ENCODE measurements at places on chromosomes 6 and 20.

- DNase-seq: no peak
These were observed 10.0 kb upstream of the CDC5L start for GRCh38 chr6:44377484-44377883.

GRCh38 chr20:10314198-10314597 is 95.6 kb downstream of the SNAP25 start:
- DNase-seq: no peak

- DNase-seq: no peak
These were observed 148.1 kb upstream of the HDAC2 start for GRCh38 chr6:114119056-114119455.

DNA sequence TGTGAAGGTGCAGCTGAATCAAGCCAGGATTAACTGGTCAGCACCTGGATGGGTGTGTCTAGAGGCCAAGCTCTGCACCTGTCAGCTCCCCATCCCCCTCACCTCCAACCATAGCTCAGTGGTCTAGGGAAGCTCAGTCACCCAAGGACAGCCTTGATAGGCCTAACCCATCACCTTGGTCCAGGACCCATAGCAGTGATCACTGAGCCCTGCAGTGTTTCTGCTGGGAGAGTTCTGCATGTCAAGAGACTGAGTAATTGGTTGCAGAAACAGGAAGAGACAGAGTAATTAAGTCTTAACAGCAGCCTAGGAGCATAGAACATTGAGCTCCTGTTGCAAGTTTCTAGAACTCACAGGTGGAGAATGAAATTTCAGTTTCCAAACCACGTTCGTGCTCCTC is 18.7 kb upstream of the RALGAPB start:
- DNase-seq: no peak

- no peak for DNase-seq
These were observed 32.5 kb upstream of the DLGAP4 start for GRCh38 chr20:36273414-36274180.

DNA sequence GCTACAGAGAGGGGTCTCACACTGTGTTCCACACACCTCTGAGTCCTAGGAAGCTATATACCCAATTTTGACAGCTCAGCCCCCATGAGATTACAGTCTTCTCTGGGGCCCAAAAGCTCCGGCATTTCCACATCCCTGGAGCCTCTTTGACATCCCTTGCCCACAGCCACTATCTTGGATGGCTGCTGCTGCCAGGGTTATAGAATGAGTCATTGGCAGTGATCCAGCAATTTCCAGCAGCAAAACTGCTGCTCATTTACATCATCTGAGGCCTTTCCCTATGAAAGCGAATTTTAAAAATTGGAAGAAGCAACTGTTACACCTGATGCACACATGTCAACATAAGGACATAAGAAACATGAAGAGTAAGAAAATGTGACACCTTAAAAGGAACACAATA is 590.7 kb downstream of the MEI4 start:
- DNase-seq: peak; percentile 23

- DNase-seq: no peak
These were observed 41.6 kb downstream of the IYD start for GRCh38 chr6:150410399-150410798.

- no peak for DNase-seq
These were observed 29.4 kb downstream of the PRR18 start for GRCh38 chr6:166278579-166279392.

- no peak for DNase-seq
These were observed 198.9 kb downstream of the NKAIN2 start for GRCh38 chr6:124002377-124003081.

GRCh38 chr6:29728173-29728874 is 5.1 kb downstream of the HLA-F start:
- no peak for DNase-seq

DNA sequence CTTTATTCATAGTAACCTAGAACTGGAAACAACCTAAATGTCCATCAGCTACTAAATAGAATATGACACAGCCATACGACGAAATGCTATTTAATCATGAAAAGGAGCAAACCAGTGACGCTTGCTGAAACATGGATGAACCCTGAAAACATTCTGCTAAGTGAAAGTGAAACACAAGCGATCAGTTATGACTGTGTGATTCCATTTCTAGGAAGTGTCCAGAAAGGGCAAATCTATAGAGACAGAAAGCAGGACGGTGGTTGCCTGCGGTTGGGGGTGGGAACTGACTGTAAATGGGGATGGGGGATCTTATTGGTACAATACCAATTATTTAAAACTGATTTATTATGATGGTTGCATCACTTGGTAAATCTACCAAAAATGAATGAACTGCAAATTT is 126.8 kb downstream of the IPCEF1 start:
- DNase-seq: no peak

DNA sequence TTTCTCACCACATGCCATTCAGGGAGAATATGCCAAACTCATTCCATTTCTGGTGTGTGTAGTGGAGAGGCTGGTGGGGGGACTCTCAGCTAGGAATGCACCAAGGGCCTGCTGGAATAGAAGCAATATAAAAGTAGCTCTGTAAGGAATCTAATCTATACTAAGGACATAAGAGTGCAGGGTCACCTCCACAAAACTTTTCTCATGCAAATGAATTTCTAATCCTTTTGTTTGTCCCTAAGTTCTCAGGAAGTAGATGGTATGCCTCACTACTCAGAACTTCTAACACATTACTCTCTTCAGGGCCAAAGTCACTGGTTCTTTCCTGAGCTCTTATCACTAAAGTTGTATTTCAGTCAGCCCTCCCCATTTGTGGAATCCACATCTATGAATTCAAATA is 427.2 kb downstream of the C6orf118 start:
- DNase-seq: no peak

DNA sequence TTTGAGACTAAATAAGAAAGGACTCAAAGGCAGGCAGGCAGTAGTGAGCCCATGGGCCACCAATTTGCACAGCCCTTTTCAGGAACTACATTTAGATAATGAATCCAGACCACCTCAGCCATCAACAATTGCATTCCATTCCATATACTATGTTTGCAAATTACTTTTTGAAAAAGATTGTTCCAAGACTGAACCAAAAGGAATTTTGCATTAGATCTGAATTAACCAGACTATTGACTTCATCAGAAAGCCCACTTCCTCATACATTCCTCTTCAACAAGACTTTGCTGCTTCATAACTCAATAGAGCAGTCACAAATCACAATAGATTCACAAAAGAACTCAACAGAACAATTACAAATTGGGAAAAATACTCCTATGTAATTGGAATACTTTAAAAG is 229.1 kb downstream of the SIM1 start:
- DNase-seq: no peak

DNA sequence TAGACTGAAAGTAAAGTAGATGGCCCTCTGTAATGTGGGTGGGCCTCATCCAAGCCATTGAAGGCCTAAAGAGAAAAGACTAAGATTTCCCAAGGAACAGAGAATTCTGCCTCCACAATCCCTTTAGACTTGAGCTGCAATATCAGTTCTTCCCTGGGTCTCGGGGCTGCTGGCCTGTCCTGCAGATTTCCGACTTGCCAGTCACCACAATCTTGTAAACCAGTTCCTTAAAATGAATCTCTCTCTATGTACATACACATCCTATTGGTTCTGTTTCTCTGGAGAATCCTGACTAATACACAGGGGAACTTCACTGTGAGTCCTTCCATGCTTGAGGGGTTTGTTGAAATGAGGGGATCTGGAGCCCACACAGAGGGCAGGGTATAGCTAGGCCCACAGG is 12.9 kb downstream of the CCDC170 start:
- DNase-seq: no peak

GRCh38 chr20:34264141-34264540 is 22.9 kb downstream of the ASIP start:
- DNase-seq: no peak

DNA sequence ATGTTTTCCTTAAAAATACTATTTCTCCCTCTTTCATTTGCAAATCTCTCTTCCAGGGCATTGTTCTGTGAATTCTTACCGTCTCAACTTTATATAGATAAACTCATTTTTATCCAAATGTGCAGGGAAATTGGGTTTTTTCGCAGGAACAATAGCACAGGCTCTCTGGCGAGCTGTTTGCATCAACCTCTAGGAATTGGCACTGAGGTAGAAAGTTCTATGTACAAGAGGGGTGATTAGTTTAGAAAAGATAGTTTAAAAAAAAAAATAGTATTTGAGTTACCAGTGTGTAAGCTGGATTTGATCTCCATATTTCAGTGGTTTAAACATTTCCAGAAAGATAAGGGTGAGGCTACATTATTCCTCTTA is 129.7 kb upstream of the BTN3A2 start:
- DNase-seq: no peak

DNA sequence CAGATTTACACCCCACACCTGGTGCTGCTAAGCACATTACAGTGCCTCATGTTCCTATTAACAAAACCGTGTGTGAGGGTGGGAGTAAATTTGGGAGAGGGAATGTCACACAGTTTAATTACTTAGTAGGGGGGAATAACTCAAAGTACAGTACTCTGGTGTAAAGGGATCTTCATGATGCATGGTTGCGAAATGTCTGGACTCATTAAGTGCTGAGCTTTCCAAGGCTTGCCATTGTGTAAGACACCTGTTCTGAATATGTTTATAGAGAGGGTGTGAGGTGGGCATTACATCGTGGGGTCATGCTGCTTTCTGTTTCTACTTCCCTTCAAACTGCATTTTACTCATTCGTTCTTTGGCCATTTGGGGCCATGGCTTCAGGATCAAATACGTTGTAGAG is 181.2 kb downstream of the ADGRG6 start:
- no peak for DNase-seq

GRCh38 chr6:3457710-3458602 is 1.1 kb upstream of the SLC22A23 start:
- no peak for DNase-seq

DNA sequence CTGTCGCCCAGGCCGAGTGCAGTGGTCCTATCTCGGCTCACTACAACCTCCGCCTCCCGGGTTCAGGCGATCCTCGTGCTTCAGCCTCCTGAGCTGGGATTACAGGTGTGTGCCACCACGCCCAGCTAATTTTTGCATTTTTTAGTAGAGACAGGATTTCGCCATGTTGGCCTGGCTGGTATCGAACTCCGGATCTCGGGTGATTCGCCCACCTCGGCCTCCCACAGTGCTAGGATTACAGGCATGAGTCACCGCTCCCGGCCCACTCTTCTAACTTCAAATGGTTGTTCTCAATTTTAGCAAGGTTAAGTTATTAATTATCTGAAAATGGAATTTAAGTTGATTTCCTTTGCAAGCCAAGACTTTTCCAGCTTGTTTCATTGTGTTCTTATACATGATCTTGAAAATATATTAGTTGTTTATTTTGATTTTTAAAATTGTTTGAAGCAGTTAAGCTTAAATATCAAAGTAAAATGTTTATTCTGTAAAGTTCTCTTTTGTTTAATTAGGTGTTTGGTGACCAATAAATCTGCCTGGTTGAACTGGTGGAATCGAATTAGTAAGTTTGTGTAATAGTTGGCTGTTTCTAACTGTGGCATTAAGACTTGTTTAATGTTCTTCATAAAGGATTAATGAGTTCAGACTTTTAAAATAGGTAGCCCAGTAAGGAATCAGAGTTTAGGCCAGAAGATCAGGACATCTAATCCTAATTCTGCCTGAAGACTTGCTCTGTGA is 2.3 kb downstream of the PM20D2 start:
- no peak for DNase-seq

- no peak for DNase-seq
These were observed 564.0 kb upstream of the JARID2 start for GRCh38 chr6:14681699-14682487.

DNA sequence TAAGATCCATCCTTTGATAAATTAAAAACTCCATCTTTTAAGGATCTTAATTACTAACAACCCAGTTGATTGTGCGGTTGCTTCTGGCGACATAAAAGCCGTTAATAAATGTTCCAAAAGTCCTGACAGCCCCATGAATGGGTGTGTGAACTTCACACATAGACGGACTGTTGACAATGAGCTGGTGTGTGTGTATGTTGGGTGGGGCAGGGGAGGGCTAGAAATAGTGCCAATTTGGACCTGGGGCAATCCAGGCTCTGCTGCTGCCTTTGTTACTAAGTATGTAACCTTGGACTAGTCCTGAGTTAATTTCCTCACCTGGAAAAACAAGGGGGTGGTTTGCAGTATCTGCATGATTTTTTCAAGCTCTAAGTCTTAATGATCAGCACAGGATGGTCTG is 4.2 kb downstream of the MAS1 start:
- DNase-seq: no peak

DNA sequence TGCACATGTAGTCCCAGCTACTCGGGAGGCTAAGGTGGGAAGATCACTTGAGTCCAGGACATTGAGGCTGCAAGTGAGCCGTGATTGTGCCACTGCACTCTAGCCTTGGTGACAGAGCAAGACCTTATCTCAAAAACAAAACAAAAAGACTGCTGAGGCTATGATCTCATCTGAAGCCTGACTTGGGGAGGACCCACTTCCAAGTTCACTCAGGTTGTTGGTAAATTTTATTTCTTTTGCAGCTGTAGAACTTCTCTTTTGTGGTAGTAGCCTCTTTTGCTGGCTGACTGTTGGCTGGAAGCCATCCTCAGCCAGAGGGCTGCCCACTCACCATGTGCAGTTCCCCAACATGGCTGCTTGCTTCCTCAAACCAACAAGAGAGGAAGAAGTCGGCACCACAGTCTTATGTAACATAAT is 36.8 kb upstream of the ME1 start:
- DNase-seq: no peak

DNA sequence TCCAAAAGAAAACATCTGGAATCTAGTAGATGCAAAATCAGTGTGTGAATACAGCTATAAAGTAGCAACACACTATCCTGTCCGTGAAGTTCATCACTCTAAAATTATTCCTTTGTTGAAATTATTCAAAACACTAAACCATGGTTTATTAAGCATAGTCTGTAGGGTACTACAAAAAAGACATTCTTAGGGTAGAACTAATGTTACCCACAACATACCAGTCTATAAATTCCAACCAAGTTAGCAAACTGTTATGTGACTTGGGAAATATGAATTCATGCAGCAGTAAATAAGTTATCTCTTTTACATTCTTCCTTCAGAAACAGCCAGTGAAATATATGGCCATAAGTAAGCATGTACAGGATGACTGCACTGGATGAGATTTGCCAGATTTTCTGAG is 580.3 kb upstream of the ADGRB3 start:
- peak; percentile 26 for DNase-seq

GRCh38 chr6:307065-307814 is 15.0 kb downstream of the DUSP22 start:
- DNase-seq: no peak

- no peak for DNase-seq
These were observed 348.3 kb upstream of the ZFP64 start for GRCh38 chr20:52539891-52540290.

- no peak for DNase-seq
These were observed 52.9 kb upstream of the TAF8 start for GRCh38 chr6:41997456-41997855.

- no peak for DNase-seq
These were observed 365.4 kb downstream of the HTR1B start for GRCh38 chr6:77097940-77098339.

- no peak for DNase-seq
These were observed 41.8 kb downstream of the TFEB start for GRCh38 chr6:41693281-41694240.

All from HS-27A (cell line).